H1 (cell line): ENCODE measurements at places on chromosomes 5 and 9. TPM values are rescaled to one million over a fixed set of nuclear protein-coding genes. Genes with fewer than 3 reads are reported as not detected.

MZB1 gene
- total RNA-seq: 0.47 TPM in 1 of 2 replicates, not detected in the other

GRCh38 chr9:77013206-77013931 is 6.1 kb upstream of the FOXB2 start:
- DNase-seq: no peak
- H3K27me3 ChIP-seq: peaks cover 81% of the 10 kb centered on the region
- H3K27ac ChIP-seq: no peak overlapping the region
- peaks cover 30% of the 10 kb centered on the region for H3K4me1 ChIP-seq

DMXL1 gene
- total RNA-seq: 43.9 and 44.8 TPM in 2 replicates

DNA sequence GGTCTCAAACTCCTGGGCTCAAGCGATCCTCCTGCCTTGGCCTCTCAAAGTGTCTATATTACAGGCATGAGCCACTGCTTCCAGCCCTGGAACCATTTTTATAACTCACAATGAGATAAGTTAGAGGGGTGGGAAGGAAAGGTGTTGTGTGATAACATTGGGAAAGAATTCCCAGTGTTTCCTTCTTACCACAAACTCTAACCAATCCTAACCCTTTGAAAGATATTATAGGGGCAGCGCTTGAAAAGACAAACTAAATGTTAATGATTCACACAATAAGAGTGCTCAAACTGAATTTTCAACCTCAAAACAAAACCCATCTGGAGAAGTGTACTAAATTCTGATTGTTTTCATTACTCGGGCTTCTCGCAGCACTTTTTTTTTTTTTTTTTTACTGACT is 109.7 kb downstream of the TSSK1B start:
- no peak overlapping the region for H3K27ac ChIP-seq
- DNase-seq: no peak
- H3K4me1 ChIP-seq: no peaks in the 10 kb centered on the region

- H3K4me1 ChIP-seq: peaks cover 7% of the 10 kb centered on the region
- no peaks in the 10 kb centered on the region for H3K27me3 ChIP-seq
- no peak overlapping the region for H3K27ac ChIP-seq
- no peaks in the 10 kb centered on the region for H3K36me3 ChIP-seq
- no peak overlapping the region for H3K4me3 ChIP-seq
- no peak for DNase-seq
These were observed 7.5 kb upstream of the ERAP2 start for GRCh38 chr5:96868603-96869371.

MYOZ3 gene
- 19.1 and 19.4 TPM in 2 replicates for total RNA-seq

ADGRD2 gene
- total RNA-seq: 1.1 and 1.4 TPM in 2 replicates

GRCh38 chr5:175032741-175033151 is 308.4 kb downstream of the MSX2 start:
- H3K4me3 ChIP-seq: no peak overlapping the region
- H3K27me3 ChIP-seq: no peaks in the 10 kb centered on the region
- H3K36me3 ChIP-seq: no peaks in the 10 kb centered on the region
- no peak for DNase-seq

- H3K27ac ChIP-seq: no peak overlapping the region
- H3K27me3 ChIP-seq: no peaks in the 10 kb centered on the region
- no peaks in the 10 kb centered on the region for H3K36me3 ChIP-seq
- DNase-seq: no peak
- no peak overlapping the region for H3K4me3 ChIP-seq
- H3K4me1 ChIP-seq: peaks cover 4% of the 10 kb centered on the region
These were observed 251.7 kb upstream of the ACTBL2 start for GRCh38 chr5:57734296-57734695.

PCDHGC3 gene
- total RNA-seq: 18.6 and 19.6 TPM in 2 replicates

GRCh38 chr9:126374366-126374781 is 47.7 kb downstream of the MVB12B start:
- DNase-seq: no peak
- no peaks in the 10 kb centered on the region for H3K36me3 ChIP-seq
- H3K27me3 ChIP-seq: no peaks in the 10 kb centered on the region
- no peak overlapping the region for H3K4me3 ChIP-seq
- H3K4me1 ChIP-seq: peaks cover 4% of the 10 kb centered on the region

IFNK gene
- not detected in 2 replicates for total RNA-seq

ZNF300 gene
- 15.2 and 15.8 TPM in 2 replicates for total RNA-seq

FOXD4L4 gene
- total RNA-seq: not detected in 2 replicates

- no peaks in the 10 kb centered on the region for H3K36me3 ChIP-seq
- no peak overlapping the region for H3K27ac ChIP-seq
- H3K27me3 ChIP-seq: no peaks in the 10 kb centered on the region
These were observed 7.6 kb downstream of the FYB1 start for GRCh38 chr5:39211773-39212172.

DNA sequence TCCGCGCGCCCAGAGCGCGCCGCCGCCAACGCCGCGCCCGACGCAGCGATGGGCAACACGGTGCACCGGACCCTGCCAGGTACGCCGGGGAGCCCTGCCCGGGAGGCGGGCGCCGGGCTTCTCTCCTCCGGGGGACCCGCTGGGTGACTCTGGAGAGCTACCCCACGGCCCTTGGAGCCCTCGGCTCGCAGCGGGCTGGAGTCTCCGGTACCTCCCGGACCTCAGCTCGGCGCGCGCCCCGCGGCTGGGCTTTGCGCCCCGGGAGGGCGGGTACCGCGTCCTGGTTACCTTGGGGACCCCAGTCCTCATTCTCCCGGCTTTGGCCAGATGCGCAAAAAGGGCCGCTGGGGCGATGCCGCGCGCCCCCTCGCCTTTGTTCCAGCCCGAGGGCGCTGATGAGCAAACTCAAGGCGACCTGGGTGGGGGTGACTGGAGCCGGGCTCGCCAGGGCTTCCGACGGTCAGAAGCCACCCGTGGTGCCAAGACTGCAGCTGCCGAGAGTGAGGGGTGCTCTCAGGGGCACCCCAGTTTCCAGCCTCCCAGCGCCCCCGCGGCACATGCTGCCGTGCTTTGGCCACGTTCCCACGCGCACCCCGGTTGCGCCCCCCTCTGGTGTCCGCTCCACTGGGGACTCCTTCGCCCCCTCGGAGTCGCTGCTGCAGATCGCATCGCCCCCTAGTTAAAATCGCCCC is 442 bp downstream of the NEURL1B start:
- peaks cover 24% of the 10 kb centered on the region for H3K27me3 ChIP-seq
- H3K4me3 ChIP-seq: peak overlapping the region; percentile 87
- no peaks in the 10 kb centered on the region for H3K36me3 ChIP-seq
- DNase-seq: peak; percentile 82
- H3K27ac ChIP-seq: no peak overlapping the region

- H3K4me1 ChIP-seq: no peaks in the 10 kb centered on the region
- DNase-seq: no peak
- H3K4me3 ChIP-seq: no peak overlapping the region
These were observed 294.7 kb upstream of the TNC start for GRCh38 chr9:115412656-115413055.

PIP5KL1 gene
- total RNA-seq: 12.2 and 13.4 TPM in 2 replicates

SPATA31D4 gene
- total RNA-seq: not detected in 2 replicates

WHRN gene
- 7.4 and 7.7 TPM in 2 replicates for total RNA-seq

REEP2 gene
- total RNA-seq: 40.2 and 41.4 TPM in 2 replicates

DNA sequence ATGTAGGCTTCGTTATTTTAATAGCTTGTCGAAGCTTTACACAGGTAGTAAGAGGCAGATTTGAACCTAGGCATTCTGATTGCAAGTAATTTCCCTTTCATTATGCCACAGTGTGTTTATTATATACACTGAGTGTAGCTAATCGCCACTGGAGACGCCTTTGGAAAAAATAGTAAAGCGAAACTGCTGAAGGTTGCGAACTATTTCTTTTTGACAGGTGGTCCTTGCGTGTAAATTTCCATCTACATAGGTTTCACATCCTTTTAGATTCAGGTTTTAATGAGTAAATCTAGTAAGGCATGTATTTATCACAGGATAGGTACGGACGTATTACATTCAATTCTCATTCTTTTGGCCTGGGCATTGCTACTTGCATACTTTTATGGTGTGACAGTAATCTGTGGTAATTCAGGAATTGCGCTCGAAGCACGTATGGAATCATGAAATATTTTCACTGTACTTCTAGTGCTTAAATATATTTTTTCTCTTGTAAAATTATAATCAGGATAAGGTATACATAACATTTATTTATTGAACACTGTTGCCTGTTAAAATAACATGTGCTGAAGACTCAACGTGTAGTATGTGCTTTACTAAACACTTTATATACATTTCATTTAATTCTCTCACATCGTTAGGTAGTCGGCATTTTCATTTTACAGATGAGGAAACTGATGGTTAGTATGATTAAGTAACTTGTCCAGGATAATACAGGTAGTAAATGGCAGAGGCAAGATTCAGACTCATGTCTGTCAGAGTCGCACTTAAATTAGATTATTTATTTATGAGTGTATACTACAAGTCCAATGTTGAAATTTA is 1.8 kb downstream of the MARCHF6 start:
- peaks cover 8% of the 10 kb centered on the region for H3K4me1 ChIP-seq
- no peak overlapping the region for H3K27ac ChIP-seq
- H3K27me3 ChIP-seq: 0 out of 2 replicates have a peak, but pooled peaks cover 6% of the 10 kb centered on the region
- peak overlapping the region; percentile 89 for H3K4me3 ChIP-seq
- no peak for DNase-seq
